AG04450 (cell line): ENCODE measurements at places on chromosomes 4 and X.

DNA sequence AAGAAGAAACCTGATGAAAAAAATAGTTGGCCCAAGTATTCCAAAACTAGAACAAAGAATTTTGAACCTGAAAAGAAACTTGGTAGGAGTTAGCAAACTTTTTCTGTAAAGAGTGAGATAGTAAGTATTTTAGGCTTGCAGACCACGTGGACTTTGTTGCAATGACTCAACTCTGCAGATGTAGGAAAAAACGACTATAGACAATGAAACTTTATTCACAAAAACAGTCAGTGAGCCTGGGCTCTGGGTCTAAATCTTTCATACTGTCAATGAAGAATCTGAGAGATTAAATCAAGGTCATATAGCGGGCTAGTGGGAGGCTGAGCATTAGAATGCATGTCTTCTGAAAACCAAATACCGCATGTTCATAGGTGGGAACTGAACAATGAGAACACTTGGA, 23.0 kb downstream of the SH3D19 start:
- DNase-seq = no peak

GRCh38 chrX:143500751-143501150, 16.5 kb downstream of the SPANXN3 start:
- DNase-seq = no peak

DNA sequence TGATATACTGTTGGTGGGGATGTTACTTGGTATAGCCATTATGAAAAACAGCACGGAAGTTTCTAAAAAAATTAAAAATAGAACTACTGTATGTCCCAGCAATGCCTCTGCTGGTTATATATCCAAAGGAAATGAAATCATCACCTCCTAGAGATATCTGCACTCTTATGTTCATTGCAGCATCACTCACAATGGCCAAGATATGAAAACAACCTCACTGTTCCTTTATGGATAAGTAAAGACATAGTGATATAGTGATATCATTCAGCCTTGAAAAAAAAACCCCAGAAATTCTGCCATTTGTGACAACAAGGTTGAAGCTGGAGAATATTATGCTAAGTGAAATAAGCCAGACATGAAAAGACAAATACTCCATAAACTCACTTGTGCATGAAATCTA, 543.8 kb upstream of the SLIT2 start:
- no peak for DNase-seq

DNA sequence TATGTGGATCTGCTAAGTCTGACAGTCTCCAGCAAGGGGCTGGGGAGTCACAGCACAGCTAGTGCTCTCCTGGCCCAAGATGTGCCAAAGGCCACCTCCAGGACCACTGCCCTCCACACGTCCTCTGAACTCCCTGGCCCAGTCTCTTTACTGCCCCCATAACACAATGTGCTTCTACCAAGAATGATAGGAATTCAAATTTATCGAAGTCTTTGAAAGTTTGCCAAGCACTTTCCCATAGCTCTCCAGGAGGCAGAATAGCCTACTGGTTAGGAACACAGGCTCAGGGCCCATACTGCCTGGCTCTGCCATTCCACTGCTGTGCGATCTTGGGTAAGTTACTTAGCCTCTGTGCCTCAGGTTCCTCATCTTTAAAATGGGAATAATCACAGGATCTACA, 86.7 kb downstream of the NHSL2 start:
- DNase-seq = no peak

- no peak for DNase-seq
Measured at GRCh38 chrX:130184857-130185256, 13.1 kb downstream of the RAB33A start.

DNA sequence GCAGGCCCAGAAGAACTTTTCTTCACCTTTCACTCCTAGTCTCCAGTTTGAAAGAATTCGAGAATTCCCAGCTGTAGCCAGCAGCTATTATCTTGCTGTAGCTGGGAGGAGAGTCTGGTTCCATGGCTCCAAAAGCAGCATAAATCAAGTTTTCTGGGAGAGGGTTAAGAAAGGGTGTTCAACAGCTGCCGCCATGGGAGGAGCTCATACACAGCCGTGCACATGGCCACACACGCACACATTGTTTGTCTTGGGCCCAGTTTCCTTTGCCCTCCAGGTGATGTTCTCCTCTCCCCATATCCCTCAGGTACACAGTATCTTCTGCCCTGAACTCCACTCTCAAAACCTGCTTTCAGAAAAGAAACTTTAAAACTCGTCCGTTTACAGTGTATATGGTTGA, 4.1 kb upstream of the GPC3 start:
- DNase-seq = no peak

DNA sequence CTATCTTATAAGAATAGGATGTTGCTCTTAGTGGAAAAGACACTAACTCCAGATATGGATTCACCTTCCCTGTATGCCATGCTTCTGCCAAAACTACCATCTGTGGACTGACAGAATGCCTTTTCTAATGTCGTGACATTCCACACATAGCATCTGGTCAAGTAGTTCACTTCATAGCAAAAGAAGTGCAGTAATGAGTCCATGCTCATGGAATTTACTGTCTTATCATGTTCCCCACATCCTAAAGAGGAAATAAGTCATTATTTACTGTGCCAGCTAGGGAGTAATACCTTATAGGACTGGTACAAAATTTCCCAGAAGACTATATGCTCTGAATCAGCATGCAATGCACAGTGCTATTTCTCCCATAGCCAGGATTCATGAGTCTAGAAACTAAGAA, 562.4 kb downstream of the TLL1 start:
- no peak for DNase-seq

DNA sequence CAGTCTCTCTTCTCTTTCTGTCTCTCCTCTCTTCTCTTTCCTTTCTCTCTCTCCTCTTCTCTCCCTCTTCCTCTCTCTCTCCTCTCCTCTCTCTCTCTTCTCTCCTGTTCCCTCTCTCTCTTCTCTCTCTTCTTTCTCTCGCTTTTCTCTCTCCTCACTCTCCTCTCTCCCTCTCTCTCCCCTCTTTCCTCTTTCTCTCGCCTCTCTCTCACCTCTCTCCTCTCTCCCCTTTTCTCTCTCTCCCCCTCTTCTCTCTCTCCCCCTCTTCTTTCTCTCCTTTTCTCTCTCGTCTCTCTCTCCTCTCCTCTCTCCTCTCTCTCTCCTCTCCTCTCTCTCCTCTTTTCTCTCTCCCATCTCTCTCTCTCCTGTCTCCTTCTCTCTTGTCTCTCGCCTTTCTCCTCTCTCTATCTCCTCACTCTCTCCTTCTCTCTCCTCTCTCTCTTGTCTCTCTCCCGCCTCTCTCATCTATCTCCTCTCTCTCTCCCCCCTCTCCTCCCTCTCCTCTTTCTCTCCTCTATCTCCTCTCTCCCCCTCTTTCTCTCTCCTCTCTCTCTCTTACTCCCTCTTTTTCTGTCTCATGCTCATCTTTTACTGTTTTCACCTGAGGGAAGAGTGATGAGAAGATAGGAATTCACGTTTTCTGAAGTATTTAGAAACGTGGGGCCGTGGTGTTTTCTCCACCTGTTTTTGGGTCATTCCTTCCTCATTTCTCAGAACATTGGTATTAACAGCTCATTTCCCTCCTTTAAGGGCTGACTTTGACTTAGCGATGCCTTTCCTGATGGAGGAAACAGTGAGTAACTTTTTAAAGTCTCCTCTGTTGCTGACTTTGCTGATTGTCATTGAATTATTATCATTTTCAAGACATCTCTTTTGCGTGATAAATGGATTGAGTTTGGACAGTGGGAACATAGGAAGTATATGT, 80.6 kb upstream of the CD99 start:
- no peak for DNase-seq

DNA sequence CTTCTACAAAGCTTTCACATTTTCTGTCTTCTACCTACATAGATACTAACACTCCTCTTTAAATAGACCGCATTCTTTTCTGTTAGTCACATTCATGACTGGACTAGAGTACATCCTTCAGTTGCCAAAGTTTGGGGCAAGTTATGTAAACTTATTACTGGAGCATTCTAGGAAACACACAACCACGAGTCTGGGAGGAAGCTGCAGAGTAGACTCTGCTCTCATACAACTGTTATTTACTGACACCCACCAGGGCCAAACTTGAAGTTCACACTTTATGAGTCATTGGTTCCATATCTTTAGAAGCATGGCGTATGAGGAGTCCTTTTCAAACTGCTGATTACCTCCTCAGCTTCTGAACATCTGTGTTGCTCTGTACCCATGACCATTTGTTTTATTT, 87.0 kb downstream of the RNF150 start:
- DNase-seq = peak; percentile 97

DNA sequence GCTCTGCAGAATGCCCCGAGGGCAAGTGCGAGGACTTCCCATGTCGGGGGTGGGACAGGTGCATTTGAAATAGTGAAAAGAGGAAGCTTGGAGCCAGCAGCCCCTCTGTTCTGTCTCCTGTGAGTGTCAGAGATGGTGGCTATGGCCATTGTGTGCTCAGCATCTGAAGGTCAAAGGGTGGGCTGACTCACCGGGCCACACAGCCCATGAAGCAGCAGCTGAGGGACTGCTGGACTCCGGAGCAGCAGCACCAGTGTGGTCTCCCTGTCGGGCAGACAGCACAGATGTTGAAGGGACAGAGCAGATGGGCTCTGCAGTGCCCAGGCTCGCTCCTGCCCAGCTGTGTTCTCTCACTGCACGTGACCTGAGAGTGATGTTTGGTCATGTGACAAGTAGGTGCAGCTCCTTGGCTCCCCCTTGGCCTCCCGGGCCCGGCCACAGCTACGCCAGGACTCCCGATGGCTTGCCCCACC, 53.5 kb downstream of the TBC1D14 start:
- no peak for DNase-seq

GRCh38 chrX:18290200-18290599, 64.3 kb downstream of the SCML2 start:
- DNase-seq = no peak

DNA sequence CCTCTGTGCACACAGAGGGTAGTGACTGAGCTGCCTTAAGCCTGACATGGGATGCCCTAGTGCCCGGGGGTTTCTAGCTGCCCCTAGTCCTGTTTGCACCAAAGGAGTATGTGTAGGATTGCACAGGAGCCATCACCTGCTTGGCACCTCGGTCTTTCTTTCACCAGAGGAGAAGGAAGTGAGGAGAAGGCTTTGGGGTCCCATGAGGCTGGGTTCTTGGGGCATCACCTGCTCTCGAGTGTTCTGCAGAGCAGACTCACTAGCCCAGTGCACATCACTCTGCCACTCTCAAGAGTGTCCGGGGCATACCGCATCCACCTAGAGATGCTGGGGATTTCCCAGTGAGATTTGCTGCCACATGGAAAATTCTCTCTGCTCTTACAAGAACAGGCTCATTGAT, 40.5 kb upstream of the GPR78 start:
- DNase-seq = no peak

DNA sequence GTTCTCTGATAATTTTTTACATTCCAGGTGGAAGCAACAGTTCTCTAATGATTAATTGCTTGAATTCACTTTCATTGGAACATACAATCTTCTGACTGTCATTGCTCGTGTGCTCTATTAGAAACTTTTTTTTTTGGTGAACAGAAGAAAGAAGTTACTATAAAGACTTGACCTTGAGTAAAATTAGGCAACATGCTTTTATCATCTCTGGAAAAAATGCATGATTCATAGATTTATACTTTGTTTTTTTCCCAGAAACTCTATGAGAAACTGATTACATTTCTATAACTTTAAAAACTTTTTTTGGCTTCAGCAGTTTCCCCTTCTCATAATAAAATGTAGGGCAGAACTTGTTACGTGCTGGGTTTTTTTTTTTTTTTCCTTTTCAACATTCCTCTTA, 167.6 kb downstream of the ARHGAP10 start:
- DNase-seq = no peak

GRCh38 chrX:110188701-110189558, 129.0 kb downstream of the AMMECR1 start:
- DNase-seq = no peak

GRCh38 chrX:40224658-40225057, 126.9 kb upstream of the BCOR start:
- no peak for DNase-seq

GRCh38 chrX:119340606-119341205, 58.4 kb upstream of the SLC25A43 start:
- no peak for DNase-seq

- DNase-seq = no peak
Measured at GRCh38 chr4:59837751-59838150, 1362.4 kb upstream of the ADGRL3 start.

DNA sequence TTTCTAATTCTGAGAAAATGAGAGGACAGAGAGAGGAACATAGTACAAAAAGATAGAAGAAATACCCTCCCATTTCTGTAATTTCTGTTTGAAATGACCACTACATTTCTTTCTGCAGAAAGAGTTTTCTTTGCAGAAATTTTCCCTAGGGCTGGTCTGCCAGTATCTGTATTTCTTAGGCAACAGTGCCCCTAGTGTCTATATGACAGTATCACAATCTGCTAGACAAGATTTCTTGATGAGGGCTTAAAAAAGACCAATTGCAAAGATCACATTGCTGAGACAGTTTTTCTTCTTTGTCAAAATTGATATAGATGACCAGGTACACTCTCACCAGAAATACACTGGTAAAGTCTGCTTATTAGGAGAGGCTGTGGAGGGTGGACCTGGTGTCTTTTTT, 81.0 kb upstream of the ZDHHC15 start:
- no peak for DNase-seq

GRCh38 chr4:87865288-87865687, 32.5 kb downstream of the MEPE start:
- no peak for DNase-seq

DNA sequence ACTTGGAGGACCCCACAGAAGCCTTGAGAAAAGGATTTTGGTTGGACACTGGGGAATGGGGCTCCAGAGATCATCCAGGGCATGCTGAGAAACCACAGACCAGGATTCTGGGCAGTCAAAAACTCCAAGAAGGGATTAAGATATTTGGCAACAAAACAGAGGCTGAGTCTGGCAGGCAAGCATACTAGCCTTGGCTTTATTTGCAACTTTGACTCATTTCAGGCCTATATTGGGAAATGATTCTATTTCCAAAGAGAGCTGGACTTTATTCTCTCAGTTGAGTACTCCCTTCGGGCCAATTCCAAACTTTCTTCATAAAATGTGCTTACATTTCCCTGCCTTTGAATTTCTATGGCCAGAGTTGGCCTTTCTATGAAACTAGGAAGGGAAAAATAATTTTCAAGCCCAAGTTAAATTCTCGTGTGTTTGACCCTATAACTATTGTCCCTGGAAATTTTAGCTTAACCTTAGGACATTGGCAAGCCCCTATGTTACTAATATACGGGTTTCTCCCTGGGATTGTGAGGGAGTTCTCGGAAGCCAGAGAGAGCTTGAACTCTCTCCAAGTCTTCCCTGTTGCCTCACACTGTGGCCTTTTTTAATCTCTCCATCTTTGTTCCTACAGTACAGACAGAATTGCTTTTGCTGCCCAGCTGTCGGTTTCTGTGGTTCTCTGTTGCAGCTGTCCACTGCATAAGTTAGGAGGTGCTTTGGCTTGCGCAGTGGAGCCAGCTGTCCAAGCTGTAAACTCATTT, 112.6 kb upstream of the FAM9A start:
- DNase-seq = peak; percentile 13

GRCh38 chr4:78032446-78032845, 24.7 kb upstream of the FRAS1 start:
- DNase-seq = no peak

DNA sequence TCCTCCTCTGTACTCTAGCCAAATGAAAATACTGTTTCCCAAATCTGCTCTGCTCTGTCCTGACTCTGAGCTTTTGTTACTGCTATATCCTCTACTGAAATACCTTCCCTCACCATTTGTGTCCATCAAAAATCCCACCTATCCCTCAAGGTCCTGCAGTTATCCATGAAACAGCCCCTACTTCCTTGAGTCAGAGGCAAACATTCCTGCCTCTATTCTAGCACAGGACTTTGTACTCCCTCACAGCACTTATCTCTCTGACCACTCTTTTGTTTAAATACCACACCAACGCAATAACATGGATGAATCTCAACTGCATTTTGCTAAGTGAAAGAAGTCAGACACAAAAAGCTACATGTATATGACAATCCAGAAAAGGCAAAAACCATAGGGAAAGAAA, 10.5 kb upstream of the RNF128 start:
- no peak for DNase-seq
